ENCODE measurements at places on chromosomes 3 and 15.

DNA sequence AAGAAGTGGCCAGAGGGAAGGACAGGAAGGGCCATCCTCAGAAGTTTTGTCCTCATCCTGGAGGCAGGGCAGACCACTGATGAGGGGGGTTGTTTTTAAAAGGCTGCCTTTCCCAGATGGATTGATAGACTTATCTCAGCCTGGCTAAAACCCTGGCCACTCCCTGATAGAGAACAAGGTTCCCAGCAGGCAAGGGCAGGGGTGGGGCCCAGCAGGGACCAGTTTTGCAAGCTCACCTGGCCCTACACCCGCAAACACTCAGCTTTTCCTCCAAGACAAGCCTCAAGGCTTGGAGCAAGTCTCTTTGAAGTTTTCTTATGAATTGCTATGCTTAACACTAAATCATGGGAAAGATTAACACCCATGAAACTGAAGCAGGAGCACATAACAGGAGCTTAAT is 9.1 kb downstream of the LIPC start:
- DNase-seq, result peak; percentile 78

GRCh38 chr15:50687302-50687902 is 805 bp upstream of the TRPM7 start:
- no peak for DNase-seq

DNA sequence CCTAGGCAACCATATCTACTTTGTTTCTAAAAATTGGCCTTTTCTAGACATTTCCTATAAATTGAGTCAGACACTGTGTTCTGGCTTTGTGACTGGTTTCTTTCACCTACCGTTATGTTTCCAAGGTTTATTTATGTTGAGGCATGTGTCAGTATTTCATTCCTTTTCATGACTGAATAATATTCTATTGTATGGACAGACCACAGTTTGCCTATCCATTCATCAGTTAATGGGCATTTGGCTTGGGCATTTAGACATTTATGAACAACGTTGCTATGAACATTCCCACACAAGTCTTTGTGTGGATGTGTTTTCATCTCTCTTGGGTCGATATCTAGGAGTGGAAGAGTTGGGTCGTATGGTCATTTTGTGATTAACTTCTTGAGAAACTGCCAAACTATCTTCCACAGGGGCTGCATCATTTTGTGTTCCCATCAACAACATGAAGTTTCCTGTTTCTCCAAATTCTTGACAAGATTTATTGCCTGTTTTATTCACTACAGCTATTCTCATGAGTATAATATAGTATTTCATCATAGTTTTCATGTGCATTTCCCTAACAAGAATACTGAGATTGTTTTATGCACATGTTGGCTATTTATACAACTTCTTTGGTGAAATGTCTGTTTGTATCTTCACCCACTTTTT is 3.5 kb upstream of the EFCC1 start:
- no peak for DNase-seq

DNA sequence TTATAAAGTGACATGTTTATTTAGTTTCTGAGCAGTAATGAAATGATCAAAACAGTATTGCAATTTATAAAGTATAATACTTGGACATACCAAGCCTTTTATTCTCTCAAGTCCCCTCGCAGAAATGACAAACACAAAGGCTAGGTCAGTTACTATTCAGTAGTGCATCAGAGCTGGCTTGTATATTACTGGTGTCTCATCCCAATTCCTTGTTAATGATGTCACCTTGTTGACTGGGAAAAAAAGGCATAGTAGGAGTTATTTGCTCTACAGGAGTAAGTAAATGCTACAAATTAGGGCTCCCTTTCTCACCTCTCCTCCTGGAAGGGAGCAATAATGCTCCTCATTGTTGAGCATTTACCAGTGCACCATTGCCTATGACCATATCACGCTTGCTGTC is 317.6 kb downstream of the CHL1 start:
- no peak for DNase-seq

DNA sequence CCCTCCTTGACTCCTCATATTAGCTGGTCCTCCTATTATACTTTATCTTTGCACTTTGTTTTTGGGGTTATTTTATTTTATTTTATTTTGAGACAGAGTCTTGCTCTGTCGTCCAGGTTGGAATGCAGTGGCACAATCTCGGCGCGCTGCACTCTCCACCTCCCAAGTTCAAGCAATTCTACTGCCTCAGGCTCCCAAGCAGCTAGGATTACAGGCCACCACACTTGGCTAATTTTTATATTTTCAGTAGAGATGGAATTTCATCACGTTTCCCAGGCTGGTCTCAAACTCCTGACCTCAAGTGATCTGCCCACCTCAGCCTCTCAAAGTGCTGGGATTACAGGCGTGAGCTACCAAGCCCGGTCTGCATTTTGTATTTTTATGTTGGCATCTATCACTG is 126.7 kb downstream of the FOXB1 start:
- DNase-seq, result no peak

DNA sequence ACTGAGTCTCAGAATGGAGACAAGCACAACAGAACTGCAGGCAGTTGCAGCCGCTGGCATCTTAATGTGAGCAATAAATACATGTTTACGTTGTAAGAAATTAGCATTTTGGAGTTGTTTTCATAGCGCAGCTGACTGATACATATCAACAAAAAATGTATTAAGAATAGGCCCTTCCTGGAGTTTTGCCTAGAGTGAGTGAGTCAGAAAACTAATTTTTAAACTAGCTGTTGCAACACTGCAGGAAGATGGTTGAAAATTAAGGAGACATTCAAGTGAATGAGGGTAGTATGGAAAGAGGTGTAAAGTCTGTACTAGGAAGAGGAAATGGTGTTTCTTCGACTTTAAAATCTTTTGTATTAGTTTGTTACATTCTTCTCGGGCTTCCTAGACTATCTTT is 39.6 kb upstream of the TIMP4 start:
- DNase-seq, result no peak
